ENCODE measurements at places on chromosomes 6 and 20. TPM values are rescaled to one million over a fixed set of nuclear protein-coding genes. Genes with fewer than 3 reads are reported as not detected.

The C20orf141 gene
- total RNA-seq, result not detected

DNA sequence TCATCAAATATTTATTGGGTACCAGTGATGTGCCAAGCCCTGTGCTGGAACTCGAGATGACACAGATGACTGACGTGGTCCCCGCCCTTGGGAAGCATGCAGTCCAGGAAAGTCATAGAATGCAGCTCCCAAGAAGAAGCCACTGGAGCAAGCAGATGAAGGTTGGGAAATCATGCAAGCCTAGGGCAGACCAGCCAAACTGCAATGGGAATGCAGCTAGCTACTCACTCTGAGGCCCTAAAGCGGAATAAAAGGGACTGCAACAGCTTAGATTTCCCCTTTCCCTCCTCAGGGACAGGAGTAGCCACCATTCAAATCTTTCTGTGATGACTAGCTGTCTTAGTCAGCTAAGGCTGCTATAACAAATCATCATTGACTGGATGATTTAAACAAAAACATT, 152.2 kb downstream of the MAFB start:
- no peaks in the 10 kb centered on the region for H3K27me3 ChIP-seq
- no peaks in the 10 kb centered on the region for H3K4me1 ChIP-seq
- H3K4me3 ChIP-seq, result no peak overlapping the region
- H3K36me3 ChIP-seq, result no peaks in the 10 kb centered on the region
- DNase-seq, result no peak

DNA sequence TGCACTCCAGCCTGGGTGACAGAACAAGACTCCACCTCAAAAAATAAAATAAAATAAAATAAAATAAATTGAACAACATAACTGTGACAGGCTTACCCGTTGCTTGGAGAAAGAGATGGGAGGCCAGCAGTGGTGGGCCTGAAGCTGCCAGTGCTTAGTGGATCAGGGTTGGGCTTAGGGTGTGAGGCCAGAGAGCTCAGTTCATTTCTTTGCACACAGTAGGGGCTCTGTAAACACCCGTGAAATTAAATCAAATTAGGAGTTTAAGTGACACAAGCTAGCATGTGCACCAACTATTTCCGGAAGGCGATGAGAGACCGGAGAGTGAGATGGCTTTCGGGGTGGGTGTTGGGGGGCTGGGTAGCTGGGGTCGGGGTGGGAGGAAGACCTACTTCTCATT, 25.8 kb upstream of the TTPAL start:
- no peaks in the 10 kb centered on the region for H3K27me3 ChIP-seq
- no peak for DNase-seq
- H3K36me3 ChIP-seq, result no peaks in the 10 kb centered on the region
- peak overlapping the region; percentile 41 for H3K4me3 ChIP-seq

DNA sequence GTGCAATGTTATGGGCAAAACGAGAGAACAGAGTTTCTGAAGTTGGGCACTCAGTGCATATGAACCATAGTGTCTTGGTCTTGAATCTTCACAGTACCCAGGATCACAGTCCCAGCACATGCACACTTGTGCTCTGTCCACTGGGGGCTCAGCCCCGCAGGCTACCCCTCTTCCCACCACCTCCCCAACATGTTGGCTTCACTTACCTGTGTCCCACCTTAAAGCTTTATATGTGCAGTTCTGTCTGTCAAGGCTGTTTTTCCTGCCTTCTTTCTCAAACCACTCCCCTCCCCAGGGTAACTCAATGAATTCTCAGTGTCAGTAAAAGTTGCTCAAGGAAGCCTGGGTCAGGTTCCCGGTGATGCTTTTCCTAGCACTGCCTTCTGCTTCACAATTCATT, 129.9 kb downstream of the DOK5 start:
- no peak for DNase-seq
- no peaks in the 10 kb centered on the region for H3K36me3 ChIP-seq
- no peak overlapping the region for H3K4me3 ChIP-seq
- no peaks in the 10 kb centered on the region for H3K27me3 ChIP-seq
- no peaks in the 10 kb centered on the region for H3K4me1 ChIP-seq

The CAGE1 gene
- total RNA-seq, result not detected

GRCh38 chr20:34538671-34539123, 19.8 kb upstream of the MAP1LC3A start:
- H3K4me3 ChIP-seq, result no peak overlapping the region
- no peaks in the 10 kb centered on the region for H3K36me3 ChIP-seq
- no peak for DNase-seq
- no peaks in the 10 kb centered on the region for H3K27me3 ChIP-seq
- no peaks in the 10 kb centered on the region for H3K4me1 ChIP-seq

DNA sequence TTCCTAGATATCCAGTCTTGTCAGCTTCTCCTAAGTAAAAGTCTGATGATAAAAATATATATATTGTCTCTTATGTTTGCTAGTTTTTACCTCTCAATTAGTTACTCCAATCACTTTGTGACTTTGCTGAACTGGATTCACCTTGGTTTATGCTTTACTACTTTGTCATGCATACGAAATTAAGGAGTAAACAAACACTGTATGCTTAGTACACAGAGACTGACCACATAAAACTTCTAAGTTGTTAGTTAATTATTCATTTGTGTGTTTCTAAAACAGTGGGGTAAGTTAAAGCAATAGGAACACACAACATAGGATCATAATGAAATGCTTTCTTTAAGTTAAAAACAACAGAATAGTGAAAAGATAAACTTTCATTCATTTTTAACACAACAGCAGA, 877.3 kb upstream of the MAP3K7 start:
- H3K4me3 ChIP-seq, result no peak overlapping the region
- no peaks in the 10 kb centered on the region for H3K36me3 ChIP-seq
- DNase-seq, result no peak

GRCh38 chr20:3101737-3102574, 17.4 kb upstream of the AVP start:
- H3K4me1 ChIP-seq, result no peaks in the 10 kb centered on the region
- H3K36me3 ChIP-seq, result no peaks in the 10 kb centered on the region
- no peak overlapping the region for H3K4me3 ChIP-seq
- DNase-seq, result no peak
- H3K27ac ChIP-seq, result no peak overlapping the region
- no peaks in the 10 kb centered on the region for H3K27me3 ChIP-seq

GRCh38 chr20:59736366-59736765, 132.0 kb downstream of the PHACTR3 start:
- DNase-seq, result peak; percentile 34
- H3K27me3 ChIP-seq, result no peaks in the 10 kb centered on the region
- H3K36me3 ChIP-seq, result no peaks in the 10 kb centered on the region
- no peaks in the 10 kb centered on the region for H3K4me1 ChIP-seq

DNA sequence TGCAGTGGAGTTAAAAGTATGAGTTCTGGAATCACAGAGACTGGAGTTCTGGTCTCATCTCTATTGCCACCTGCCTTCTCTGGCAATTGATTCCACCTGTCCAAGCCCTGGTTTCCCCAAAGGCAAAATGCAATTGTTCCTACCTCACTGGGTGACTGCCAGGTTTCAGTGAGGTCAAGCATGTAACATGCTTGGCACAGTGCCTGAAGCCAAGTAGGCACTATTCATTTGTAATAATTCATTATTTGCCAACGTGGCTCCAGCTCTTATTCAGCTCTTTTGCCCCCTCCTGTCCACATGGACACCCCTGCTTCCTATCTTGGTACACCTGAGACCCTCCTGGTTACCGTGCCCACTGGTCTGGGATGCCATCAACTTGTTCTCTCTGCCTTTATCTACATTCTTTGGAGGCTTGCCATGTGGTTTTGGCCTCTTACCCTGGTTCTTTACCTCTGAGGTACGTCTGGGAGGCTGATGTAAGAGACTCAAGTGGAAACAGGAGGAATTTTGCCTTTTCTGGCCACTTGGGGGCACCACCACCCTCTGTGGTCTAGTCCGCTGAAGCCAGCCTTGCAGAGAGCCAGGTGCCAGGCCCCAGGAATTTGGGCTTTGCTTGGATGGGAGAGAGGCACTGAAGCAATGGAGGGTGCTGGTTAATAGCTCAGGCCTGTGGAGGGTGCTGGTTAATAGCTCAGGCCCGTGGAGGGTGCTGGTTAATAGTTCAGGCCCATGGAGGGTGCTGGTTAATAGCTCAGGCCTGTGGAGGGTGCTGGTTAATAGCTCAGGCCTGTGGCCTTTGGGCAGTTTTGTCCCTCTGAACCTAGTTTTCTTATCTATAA, 1.7 kb downstream of the KCNK15 start:
- peak; percentile 88 for DNase-seq

DNA sequence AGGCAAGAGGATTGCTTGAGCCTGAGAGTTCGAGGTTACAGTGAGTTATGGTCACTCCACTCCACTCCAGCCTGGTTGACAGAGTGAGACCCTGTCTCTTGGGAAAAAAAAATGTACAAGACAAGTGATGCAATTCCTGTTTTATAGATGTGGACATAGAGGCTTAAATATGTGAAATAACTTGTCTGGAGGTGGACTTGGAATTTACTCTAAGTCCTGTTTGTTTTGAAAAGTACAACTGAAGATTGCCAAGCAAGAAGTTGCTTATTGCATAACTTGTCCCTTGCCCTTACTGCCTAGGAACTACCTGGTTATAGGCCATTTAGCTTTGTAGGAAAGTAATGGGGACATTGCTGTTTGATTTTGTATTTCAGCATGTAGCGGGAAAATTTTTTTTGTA, 26.0 kb upstream of the ADIG start:
- no peaks in the 10 kb centered on the region for H3K27me3 ChIP-seq
- no peak overlapping the region for H3K4me3 ChIP-seq
- H3K27ac ChIP-seq, result no peak overlapping the region
- DNase-seq, result no peak
- H3K36me3 ChIP-seq, result peaks cover 96% of the 10 kb centered on the region

The OR12D3 gene
- not detected for total RNA-seq

The HSPA12B gene
- total RNA-seq, result 2.2 TPM

GRCh38 chr6:101110814-101111213, 229.7 kb upstream of the ASCC3 start:
- H3K36me3 ChIP-seq, result no peaks in the 10 kb centered on the region
- no peak for DNase-seq
- no peaks in the 10 kb centered on the region for H3K27me3 ChIP-seq
- no peak overlapping the region for H3K27ac ChIP-seq

DNA sequence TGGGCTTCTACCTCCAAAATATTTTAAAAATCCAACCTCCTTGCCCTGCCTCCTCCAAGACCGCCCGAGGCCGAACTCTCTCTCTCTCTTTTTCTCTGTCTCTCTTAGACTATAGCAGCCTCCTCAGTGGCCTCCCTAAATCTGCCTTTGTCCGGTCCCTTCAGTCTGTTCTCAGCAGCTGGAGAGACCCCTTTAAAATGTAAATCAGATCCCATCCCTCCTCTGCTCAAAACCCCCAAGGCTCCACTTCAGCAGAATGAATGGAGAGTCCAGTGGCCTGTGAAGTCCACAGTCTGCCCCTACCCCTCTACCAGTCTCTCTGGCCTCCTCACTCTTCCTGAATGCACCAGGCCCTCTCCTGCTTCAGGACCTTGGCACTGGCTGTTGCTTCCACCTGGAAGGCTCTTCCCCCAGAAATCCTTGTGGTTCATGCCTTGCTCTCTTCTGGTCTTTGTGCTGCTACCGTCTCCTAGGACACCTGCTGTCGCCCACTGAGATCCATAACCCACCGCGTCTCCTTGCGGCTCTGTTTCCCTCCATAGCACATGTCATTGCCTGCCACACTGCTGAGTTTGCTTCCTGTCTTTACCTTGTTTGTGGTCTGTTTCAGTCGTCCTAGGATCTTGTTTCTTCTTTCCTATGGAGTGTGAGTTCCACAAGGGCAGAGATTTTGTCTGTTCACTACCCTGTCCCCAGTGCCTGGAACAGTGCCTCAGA, 6.0 kb downstream of the MLN start:
- no peak for DNase-seq
- H3K27ac ChIP-seq, result no peak overlapping the region
- no peaks in the 10 kb centered on the region for H3K27me3 ChIP-seq
- peaks cover 9% of the 10 kb centered on the region for H3K4me1 ChIP-seq
- no peak overlapping the region for H3K4me3 ChIP-seq

All from Peyer's patch (tissue), 4 donors.